Uterus (tissue), 4 donors: ENCODE measurements at places on chromosomes 12 and 14. TPM values are rescaled to one million over a fixed set of nuclear protein-coding genes. Genes with fewer than 3 reads are reported as not detected.
A peak's percentile ranks its signal among the peaks of the same experiment; 100 is the strongest.

The KRT82 gene
- total RNA-seq = not detected

The KRT83 gene
- 0.21 TPM for total RNA-seq

The KRT71 gene
- total RNA-seq = not detected

The TMEM233 gene
- 0.21 TPM for total RNA-seq

DNA sequence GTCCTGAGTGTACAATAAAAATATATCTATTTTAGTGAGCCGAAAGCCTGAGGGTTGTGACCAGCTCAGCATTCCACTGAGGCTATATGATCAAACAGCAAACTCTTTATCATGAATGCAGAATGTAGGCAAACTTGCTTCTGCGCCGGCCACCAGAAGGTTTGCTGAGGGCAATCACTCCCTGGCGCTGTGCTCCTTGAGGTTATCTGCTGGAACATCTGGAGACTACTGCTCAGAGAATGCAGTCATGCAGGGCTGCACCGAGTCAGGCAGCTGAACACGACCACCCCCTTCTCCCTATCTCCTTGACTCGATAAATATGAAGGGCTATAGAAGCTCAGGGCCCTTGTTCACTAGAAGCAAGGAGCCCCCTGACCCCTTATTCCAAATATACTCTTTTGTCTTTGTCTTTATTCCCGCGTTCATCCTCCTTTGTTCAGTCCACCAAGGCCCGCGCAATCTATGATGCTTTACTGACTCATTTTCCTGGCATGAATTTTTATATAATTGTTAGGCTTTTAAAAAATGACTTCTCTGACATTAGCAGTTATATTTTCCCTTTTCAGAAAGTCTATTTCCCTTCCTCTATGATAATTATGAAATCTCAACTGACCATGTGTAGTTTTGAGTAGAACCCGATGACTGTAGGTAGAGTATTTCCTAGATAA lies 1089.3 kb downstream of the SLC16A7 start:
- DNase-seq = no peak
- H3K36me3 ChIP-seq = no peaks in the 10 kb centered on the region
- no peak overlapping the region for H3K27ac ChIP-seq
- H3K4me3 ChIP-seq = no peak overlapping the region
- no peaks in the 10 kb centered on the region for H3K4me1 ChIP-seq
- H3K27me3 ChIP-seq = no peaks in the 10 kb centered on the region

DNA sequence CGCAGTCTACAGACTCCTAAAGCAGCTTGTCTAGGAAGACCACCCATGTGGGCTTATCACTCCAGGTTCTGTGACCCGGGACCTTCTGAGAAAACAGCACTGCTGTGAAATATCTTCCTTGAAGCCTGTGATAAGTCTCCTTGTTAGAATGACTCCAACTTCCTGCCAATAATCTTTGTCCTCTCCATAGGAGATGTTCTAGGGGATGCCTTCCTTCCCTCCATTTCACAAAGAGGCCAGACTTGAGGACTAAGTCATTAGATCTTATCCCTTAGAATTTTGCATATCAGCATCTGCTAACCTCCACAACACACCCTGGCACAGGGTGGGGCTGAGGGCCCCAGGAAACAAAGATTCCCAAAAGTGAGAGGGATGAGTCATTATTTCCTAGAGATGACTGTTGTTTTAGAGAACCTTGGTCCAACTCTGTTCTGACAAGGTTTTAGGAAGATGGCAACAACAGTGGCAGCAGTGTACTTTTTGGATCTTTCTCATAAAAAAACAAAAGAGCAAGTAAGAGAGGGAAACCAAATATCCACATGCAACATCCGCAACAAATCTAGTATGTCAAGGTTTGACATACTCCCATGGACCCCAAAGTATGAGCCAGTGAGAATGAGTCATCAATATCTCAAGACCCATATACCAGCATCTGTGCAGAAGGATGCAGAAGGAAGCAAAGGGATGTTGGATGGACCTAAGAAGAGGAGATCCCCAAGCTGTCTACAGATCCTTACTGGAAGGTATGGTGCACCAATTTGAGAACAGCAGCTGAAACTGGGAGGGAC lies 6.0 kb downstream of the LTB4R start:
- no peak overlapping the region for H3K27ac ChIP-seq
- no peak overlapping the region for H3K4me3 ChIP-seq
- no peaks in the 10 kb centered on the region for H3K4me1 ChIP-seq
- DNase-seq = no peak

GRCh38 chr14:74562515-74563232 lies 49.4 kb downstream of the LTBP2 start:
- no peaks in the 10 kb centered on the region for H3K27me3 ChIP-seq
- no peak overlapping the region for H3K4me3 ChIP-seq
- peak overlapping the region; percentile 46 for H3K27ac ChIP-seq

GRCh38 chr12:108915632-108916133 lies 35.8 kb downstream of the DAO start:
- H3K27me3 ChIP-seq = no peaks in the 10 kb centered on the region
- no peaks in the 10 kb centered on the region for H3K4me1 ChIP-seq

DNA sequence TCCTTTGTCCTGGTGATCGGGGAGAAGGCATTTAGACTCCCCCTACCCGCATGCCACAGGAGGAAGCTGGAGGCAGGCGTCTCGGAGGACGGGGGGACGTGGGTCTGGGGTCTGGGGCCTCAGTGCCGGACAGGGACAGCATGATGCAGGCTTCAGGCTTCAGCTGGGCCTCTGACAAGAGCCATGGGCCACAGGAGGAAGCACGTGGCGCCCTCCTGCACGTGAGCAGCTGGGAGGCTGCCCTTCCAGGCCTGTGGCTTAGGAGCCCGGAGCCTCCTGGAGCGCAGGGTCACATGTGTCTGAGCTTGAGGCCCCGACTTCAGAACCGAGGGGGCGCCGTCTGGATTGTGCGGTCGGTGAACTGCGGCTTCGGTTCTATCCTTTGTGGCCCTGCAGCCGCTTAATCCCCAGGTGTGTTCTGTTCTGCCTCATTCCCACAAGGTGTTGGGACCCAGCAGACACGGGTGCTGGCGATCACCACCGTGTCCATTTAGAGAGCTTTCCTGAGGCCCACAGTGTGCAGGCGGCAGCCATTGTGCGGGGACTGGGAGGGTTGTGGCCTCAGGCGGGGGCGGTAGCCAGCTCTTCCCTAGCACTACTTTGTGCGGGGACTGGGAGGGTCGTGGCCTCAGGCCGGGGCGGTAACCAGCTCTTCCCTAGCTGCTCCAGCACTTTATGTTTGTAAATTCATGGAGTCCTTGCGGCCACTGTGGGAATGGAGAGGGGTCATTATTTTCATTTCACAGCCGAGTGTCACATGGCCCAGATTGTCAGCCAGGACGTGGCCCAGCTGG lies 150.2 kb downstream of the ADGRD1 start:
- H3K4me1 ChIP-seq = no peaks in the 10 kb centered on the region
- no peak overlapping the region for H3K4me3 ChIP-seq
- peak overlapping the region; percentile 30 for H3K27ac ChIP-seq
- H3K27me3 ChIP-seq = no peaks in the 10 kb centered on the region
- no peaks in the 10 kb centered on the region for H3K36me3 ChIP-seq
- DNase-seq = peak; percentile 11

DNA sequence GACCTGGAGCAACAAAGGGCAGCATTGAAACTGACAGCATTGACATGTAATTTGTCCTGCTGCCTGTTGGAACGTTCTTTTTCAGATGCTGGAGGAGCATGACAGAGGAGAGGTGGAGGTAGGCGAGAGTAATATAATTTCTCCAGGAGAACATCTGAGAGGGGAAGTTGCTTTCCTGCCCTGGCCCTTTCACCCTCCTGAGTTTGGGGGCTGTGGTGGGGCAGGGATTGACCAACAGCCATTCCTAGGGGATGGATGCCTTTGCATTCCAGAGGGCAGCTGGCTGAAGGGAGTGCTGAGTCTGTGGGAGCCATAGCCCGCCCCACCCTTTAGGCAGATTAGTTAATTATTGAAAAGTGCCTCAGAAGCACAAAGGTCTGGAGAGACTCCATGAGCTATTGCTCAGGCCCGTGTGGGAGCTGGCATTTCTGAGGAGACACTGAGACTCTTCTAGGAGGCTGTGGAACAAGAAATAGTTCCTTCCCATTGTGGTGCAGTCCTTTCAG lies 73.5 kb downstream of the ARF6 start:
- H3K27me3 ChIP-seq = no peaks in the 10 kb centered on the region
- H3K4me1 ChIP-seq = no peaks in the 10 kb centered on the region
- DNase-seq = no peak

GRCh38 chr14:65160091-65160490 lies 57.8 kb upstream of the MAX start:
- no peaks in the 10 kb centered on the region for H3K36me3 ChIP-seq
- H3K27me3 ChIP-seq = no peaks in the 10 kb centered on the region
- no peak overlapping the region for H3K4me3 ChIP-seq
- DNase-seq = no peak

GRCh38 chr12:127620735-127621355 lies 646.1 kb upstream of the TMEM132C start:
- no peak overlapping the region for H3K4me3 ChIP-seq
- DNase-seq = no peak
- H3K4me1 ChIP-seq = no peaks in the 10 kb centered on the region
- H3K27me3 ChIP-seq = no peaks in the 10 kb centered on the region
- H3K27ac ChIP-seq = no peak overlapping the region
